LoVo (cell line): ENCODE measurements at places on chromosomes 16 and 17.
A peak's percentile ranks its signal among the peaks of the same experiment; 100 is the strongest.

GRCh38 chr17:41540921-41541625 is 13.0 kb upstream of the KRT19 start:
- DNase-seq, result no peak

GRCh38 chr17:73797594-73798110 is 153.4 kb upstream of the SDK2 start:
- DNase-seq, result no peak

DNA sequence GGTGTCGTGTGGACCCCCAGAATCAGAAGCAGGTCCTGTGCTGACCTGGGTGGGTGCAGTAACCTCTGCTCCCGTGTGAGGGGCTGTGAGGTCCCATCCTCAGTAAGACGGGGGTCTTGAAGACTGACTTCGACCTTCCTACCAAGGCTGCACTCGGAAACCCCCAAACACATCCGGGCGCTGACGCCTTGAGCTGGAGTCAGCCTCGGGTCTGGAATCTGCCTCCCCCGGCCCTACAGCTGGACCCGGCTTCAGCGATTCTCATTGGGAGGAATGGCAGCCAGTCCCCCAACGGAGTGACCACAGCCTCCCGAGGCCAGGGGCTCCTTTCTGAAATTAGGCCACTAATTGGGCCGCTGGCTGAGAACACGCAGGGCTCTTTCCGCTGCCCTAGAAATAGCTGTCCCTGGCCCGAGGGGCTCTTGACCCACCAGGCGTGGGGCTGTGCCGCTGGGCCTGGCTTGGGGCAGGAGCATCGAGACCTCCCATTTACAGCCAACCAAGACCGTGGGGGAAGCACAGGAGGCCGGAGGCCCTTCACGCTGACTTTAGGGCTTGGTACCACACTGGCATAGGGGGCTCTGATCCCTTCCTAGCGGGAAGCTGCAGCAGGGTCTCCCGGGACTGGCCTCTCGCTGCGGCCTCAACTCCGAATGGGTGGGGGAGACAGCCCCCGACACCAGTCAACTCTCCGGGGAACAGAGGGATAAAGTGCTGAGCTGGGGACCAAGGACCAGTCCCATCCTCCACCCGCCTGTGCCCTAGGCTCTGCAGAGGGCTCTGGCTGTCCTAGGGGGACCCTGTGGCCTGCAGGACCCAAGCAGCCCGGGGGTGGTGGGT is 2.6 kb upstream of the GNG13 start:
- DNase-seq, result no peak

- no peak for DNase-seq
Measured at GRCh38 chr17:15175356-15175755, 89.8 kb downstream of the PMP22 start.

DNA sequence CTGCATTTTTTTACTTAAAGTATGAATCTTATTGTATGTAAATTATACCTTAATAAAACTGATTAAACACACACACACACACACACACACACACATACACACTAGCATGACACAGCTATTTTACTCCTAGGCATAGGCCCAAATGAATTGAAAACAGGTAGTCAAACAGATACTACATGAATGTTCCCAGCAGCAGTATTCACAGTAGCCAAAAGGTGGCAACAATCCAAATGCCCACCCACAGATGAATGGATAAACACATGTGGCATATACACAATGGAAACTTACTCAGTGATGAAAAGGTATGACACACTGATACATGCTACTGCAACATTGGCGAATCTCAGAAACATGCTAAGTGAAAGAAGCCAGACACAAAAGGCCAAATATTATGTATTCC is 223.5 kb downstream of the CYB561 start:
- no peak for DNase-seq

- no peak for DNase-seq
Measured at GRCh38 chr17:64337676-64338075, 53.0 kb downstream of the PECAM1 start.

DNA sequence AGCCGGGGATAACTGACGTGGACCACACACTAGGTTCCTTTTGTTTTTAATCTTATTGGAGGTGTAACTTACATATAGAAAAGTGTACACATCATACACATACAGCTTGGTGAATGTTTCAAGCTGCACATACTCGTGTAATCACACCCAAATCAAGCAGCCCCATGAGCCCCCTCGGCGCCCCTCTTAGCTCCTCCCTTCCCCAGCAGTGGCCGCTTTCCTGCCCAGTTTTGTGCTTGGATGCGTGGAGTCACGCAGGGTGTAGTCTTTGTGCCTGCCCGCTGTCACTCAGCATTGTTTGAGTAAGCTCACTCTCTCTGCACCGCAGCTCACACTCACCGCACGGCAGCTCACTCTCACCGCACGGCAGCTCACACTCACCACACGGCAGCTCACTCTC is 151.7 kb upstream of the CHMP6 start:
- no peak for DNase-seq

- peak; percentile 61 for DNase-seq
Measured at GRCh38 chr17:50638606-50638965, 3.9 kb downstream of the ABCC3 start.

DNA sequence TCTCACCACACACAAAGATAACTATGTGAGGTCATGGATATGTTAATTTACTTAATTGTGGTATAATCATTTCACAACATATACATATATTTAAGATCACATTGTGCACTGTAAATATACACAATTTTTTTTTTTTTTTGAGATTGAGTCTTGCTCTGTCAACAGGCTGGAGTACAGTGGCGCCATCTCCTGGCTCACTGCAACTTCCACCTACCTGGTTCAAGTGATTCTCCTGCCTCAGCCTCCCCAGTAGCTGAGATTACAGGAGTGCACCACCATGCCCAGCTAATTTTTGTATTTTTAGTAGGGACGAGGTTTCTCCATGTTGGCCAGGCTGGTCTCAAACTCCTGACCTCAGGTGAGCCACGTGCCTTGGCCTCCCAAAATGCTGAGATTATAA is 11.5 kb upstream of the PRSS54 start:
- DNase-seq, result peak; percentile 4

DNA sequence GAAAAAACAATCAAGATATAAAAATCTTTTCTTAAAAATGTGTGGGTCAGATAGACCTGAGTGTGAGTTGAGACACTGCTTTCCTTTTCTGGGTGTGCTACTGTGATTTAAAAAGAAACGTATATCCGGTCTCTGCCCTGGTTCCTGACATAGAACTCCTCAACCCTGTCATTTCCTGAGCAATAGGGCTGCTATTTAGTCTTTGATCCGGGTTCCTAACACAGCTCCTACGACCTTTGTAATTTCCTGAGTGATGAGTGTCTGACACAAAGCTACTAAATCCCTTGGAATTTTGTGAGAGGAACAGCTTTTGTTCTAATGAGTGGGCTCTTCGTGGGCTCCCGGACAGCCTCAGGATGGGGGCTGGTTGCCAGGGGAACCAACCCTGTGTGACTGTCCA is 93.9 kb upstream of the FA2H start:
- DNase-seq, result no peak

GRCh38 chr17:81995463-81996231 is 18.2 kb downstream of the ASPSCR1 start:
- no peak for DNase-seq

- no peak for DNase-seq
Measured at GRCh38 chr16:66426112-66427035, 721 bp upstream of the BEAN1 start.

- no peak for DNase-seq
Measured at GRCh38 chr16:6548507-6548906, 784.1 kb upstream of the RBFOX1 start.

DNA sequence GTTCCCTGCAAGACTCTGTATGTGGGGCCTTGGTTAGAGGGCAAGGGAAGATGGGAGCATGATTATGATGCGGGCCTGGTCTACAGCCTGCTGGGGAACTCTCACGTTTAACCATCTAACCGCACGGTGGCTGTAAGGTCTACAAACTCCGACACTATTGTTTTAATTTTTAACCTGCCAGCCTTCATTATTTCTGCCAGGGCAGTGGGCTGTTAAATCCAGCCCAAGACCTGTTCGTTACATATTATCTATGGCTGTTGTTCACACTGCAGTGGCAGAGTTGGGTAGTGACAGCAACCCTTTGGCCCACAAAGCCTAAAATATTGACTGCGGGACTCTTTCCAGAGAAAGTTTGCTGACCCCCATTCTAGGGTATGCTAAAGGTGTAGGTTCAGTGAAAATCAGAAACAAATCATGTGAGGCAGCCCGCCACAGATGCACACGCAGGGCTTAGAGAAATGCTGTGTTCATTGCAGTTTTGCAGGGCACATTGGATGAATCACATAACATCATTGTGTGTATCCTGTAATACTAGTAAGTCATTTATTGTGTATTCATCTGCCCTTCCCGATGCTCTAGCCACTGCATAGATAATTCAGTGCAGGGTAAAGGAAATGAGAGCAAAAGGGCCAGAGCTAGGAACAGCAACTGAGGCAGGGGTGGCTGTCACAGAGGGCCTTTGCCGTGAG is 14.3 kb downstream of the SNX29 start:
- DNase-seq, result no peak

DNA sequence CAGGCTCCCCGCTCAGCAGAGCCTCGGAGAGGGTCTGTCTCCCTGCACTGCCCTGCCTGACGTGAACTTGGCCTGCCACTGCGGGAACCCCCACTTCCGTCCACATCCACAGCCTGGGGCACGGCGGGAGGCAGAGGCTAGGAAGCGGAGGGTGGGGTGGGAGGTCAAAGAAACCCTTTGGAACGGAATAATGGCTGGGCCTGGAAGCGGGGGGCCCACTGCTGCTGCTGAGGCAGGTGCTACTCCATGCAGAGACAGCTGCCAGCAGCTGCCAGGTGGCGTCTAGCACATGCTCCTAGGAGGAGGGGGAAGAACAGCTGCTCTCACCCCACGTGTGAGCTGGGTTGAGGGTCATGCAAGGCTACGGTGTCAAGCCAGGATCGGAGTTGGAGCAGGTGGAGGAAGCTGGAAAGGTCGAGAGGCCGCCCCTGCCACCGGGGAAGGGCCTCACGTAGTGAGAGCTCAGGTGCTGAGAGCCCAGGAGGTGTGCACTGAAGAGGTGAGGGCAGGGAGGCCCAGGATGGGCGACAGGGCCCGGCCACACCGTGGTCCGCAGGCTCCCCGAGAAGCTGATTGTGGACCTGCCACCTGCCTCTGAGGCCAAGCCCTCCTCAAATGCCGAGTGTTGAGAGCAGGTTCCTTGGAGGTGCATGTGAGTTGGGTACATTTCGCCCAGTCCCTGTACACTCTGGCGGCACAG is 9.8 kb downstream of the FSCN2 start:
- DNase-seq, result no peak

DNA sequence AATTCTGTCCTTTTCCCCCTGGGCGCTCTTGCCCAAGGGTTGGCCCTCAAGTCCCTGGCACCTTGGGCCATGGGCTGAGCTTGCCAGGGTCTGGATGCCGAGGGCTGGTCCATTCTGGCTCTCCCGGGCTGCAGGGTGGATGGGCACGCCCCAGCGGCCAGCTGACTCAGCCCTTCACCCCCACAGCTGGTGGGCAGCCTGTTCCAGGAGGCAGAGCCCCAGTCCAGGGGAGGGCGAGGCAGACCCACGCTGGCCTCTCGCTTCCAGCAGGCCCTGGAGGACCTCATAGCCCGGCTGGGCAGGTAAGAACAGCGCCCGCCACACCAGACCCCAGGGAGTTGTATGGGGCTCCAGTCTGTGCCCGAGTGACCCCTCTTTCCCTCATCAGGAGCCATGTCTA is 15.0 kb downstream of the MYO15B start:
- DNase-seq, result no peak
